Activated CD4-positive, alpha-beta T cell treated with anti-CD3 and anti-CD28 coated beads, Interleukin-2, amount 10 ng/mL, durations not matched to agents 7 days and 5 days (primary cell): ENCODE measurements at places on chromosomes 2 and 18. TPM values are rescaled to one million over a fixed set of nuclear protein-coding genes. Genes with fewer than 3 reads are reported as not detected.

Gene L3MBTL4
- total RNA-seq = 0.33 TPM

GRCh38 chr2:169980643-169981042 lies 153.4 kb downstream of the UBR3 start:
- no peak for DNase-seq
- no peak overlapping the region for H3K4me3 ChIP-seq
- H3K27me3 ChIP-seq = no peaks in the 10 kb centered on the region
- H3K36me3 ChIP-seq = peaks cover 23% of the 10 kb centered on the region
- no peak overlapping the region for H3K27ac ChIP-seq

DNA sequence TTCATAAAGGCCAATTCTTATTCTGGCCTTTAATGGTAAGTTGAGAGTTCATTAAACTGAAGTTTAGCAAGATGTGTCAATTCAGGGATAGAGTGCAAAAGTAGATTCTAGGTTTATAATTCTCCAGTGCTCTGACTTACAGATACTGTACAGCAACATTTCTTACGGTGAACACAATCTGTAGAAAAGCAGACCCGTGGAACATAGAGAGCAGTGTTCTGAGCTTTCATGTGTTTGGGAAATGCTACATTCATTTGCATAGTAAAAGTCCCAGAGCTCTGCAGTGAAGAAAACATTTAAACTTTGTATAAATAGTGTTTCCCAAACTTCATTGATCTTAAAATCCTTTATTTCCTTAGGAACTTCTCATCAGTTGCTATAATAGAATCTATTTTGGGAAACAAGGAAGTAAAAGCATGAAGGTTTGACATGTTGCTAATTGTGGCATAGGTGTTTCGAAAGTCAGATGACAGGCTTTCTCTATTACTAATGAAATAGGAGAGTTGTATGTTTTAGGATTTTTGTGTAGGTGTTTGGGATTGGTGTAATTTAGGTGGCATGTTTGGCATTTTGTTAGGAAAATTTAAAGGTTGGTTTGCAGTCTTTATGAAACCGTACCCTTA lies 138.2 kb downstream of the ASXL3 start:
- H3K4me3 ChIP-seq = no peak overlapping the region
- H3K36me3 ChIP-seq = no peaks in the 10 kb centered on the region

DNA sequence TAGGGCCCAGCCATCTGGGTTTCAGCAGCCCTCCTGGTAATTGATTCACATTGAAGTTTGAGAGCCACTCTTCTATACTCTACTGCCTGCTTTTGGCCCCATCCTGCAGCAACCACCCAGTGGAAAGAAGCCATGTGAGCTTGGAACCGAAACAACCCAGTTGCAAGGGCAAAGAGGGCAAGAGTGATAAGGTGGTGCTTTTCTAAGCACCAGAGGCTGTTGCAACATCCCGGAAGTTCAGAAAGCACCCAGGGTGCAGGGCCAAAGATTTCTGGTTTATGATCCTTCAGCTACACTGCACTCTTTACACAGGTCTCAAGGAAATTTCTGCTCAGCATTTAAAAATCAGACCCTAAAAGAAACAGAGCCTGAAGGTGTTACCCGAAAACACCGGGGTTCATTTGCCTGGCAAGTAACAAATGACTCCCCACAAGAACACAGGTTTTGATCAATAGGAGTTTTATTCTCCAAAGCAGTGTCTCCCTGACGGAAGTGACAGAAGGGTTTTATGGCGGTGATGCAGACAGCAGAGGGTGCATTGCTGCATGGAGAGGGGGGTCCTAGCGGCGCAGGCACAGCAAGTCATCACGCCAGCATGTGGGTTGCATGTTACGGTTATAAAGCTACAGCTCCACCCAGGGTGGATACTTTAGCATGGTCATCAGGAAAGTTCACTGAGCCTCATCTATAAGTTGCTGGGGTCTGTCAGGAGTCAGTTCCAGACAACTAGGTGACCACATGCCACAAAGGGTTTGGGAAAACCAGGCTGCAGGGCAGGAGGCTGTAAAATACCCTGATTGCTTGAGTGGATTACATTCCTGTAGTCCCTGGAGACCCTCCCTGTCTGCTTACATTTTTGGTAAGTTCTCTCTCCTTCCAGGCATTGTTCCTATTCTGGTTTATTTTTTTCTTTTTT lies 28.8 kb upstream of the TMEM37 start:
- no peak overlapping the region for H3K4me3 ChIP-seq
- H3K36me3 ChIP-seq = no peaks in the 10 kb centered on the region
- no peak overlapping the region for H3K27ac ChIP-seq

Gene SMARCAL1
- total RNA-seq = 28.7 TPM

GRCh38 chr2:35301369-35301768 lies 1054.2 kb upstream of the CRIM1 start:
- no peak overlapping the region for H3K4me3 ChIP-seq
- H3K4me1 ChIP-seq = no peaks in the 10 kb centered on the region
- no peaks in the 10 kb centered on the region for H3K27me3 ChIP-seq
- DNase-seq = no peak
- H3K27ac ChIP-seq = no peak overlapping the region

DNA sequence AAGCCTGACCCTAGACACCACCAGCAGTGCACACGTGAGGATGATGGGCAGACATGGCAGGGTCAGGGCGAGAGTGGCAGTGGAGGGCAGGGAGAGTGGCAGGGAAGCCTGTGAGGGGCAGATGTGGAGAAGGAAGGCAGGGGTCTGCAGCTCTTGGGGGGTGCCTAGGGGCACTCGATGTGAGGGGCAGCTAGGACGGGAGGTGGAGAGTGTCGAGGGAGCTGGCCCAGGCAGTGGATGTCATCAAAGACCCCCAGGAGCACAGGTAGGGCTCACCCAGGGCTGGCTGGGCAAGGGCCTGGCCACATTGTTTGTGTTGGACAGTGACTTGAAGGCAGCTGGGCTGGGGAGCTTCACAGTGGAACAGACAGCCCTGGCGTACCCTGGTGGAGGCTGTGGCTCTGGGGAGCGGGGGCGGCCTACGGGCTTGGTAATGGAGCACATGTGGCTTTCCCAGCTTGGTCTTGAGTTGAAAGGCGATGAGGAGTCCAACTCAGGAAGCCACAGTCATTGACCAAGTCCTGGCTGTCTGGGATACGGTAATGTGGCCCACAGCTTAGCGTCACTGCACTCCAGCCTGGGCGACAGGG lies 87.1 kb downstream of the RTP5 start:
- H3K27ac ChIP-seq = no peak overlapping the region
- H3K4me1 ChIP-seq = no peaks in the 10 kb centered on the region

- H3K4me1 ChIP-seq = no peaks in the 10 kb centered on the region
- no peaks in the 10 kb centered on the region for H3K27me3 ChIP-seq
- no peak overlapping the region for H3K27ac ChIP-seq
Measured at GRCh38 chr18:58388736-58389135, 240.2 kb downstream of the ALPK2 start.

Gene TMEM169
- 3.0 TPM for total RNA-seq

GRCh38 chr2:29015701-29016470 lies 34.8 kb downstream of the TOGARAM2 start:
- H3K4me1 ChIP-seq = peaks cover 62% of the 10 kb centered on the region
- H3K4me3 ChIP-seq = peak overlapping the region; percentile 79
- H3K27me3 ChIP-seq = no peaks in the 10 kb centered on the region
- no peak for DNase-seq
- H3K27ac ChIP-seq = peak overlapping the region; percentile 97
- peaks cover 6% of the 10 kb centered on the region for H3K36me3 ChIP-seq

Gene CNNM3
- total RNA-seq = 41.5 TPM

- H3K27me3 ChIP-seq = no peaks in the 10 kb centered on the region
- H3K4me1 ChIP-seq = no peaks in the 10 kb centered on the region
- no peak for DNase-seq
- H3K36me3 ChIP-seq = no peaks in the 10 kb centered on the region
Measured at GRCh38 chr2:29765721-29766120, 155.7 kb downstream of the ALK start.

Gene OR6B2
- not detected for total RNA-seq

- H3K27ac ChIP-seq = no peak overlapping the region
- no peaks in the 10 kb centered on the region for H3K27me3 ChIP-seq
- peaks cover 22% of the 10 kb centered on the region for H3K36me3 ChIP-seq
- H3K4me3 ChIP-seq = no peak overlapping the region
- DNase-seq = no peak
Measured at GRCh38 chr2:177543007-177543760, 150.6 kb downstream of the AGPS start.

DNA sequence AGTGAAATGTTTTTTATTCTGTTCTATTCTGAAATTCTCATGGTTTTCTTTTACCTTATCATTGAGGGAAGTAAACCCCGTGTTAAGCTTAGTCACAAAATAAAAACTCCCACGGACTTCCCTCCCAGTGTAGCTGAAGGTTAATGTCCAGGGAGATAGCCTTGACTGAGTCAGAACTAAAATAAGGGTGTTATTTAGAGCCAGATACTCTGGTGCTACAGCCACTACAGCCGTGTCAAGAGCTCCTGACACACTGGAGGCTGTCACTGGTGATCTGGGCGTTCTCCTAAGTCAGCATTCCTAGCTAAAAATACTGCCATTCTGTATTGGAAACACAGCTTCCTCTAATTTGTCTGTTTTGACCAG lies 82.0 kb upstream of the RANBP2 start:
- no peak for DNase-seq
- no peaks in the 10 kb centered on the region for H3K27me3 ChIP-seq
- no peak overlapping the region for H3K27ac ChIP-seq
- peaks cover 50% of the 10 kb centered on the region for H3K4me1 ChIP-seq
- peaks cover 1% of the 10 kb centered on the region for H3K36me3 ChIP-seq

Gene AQP12A
- total RNA-seq = not detected

- no peaks in the 10 kb centered on the region for H3K4me1 ChIP-seq
- no peaks in the 10 kb centered on the region for H3K36me3 ChIP-seq
- DNase-seq = no peak
- H3K4me3 ChIP-seq = no peak overlapping the region
- H3K27me3 ChIP-seq = peaks cover 9% of the 10 kb centered on the region
- no peak overlapping the region for H3K27ac ChIP-seq
Measured at GRCh38 chr2:29719639-29720038, 201.7 kb downstream of the ALK start.

DNA sequence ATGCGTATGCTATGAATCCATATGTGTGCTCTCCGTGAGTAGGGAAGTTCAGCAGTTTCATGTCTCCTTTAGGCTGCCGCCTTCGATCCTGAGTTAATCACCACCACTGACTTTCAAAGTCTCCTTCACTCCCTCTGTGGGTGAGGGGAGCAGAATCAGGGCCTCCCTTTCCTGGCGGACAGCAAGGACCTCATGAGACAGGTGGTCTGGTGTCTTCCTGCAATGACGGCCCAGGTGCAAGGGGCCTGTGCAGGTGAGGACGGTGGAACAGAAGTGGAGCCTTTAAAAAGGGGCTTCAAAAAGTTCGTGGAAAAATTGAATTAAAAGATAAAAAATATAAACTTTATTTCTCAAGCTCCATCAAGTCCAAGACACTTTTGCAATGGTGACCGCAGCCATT lies 222.6 kb downstream of the TWIST2 start:
- H3K4me3 ChIP-seq = no peak overlapping the region
- no peak for DNase-seq
- no peak overlapping the region for H3K27ac ChIP-seq
- H3K36me3 ChIP-seq = peaks cover 27% of the 10 kb centered on the region
